ENCODE measurements at places on chromosomes 6 and 20.

DNA sequence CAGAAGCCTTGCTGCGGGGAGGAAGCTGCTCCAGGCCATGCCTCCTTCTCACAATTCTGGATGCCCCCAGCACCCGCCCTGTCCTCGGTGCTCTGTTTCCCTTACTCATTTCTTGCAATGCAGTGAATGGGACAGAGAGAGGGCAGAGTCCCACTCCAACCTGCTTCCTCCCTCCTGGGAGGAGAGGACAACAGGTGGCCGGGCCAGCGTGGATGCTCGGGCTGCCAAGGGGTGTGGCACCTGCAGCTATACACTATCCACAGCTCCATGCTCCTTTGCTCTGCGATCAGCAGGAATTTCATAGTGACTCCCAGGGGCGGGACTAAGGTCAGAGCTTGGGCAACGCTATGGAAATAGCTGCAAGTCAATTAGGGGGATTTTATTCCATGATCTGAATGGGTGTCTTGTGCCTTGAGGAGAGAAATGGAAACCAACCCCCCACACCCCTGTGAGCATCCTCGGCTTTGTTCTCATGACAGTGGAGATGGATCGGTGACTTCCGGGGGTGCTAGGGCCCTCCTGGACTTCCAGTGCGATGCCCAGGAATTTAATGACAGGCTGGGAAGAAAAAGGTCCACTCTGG is 192.5 kb downstream of the MYLK4 start:
- no peak for DNase-seq

DNA sequence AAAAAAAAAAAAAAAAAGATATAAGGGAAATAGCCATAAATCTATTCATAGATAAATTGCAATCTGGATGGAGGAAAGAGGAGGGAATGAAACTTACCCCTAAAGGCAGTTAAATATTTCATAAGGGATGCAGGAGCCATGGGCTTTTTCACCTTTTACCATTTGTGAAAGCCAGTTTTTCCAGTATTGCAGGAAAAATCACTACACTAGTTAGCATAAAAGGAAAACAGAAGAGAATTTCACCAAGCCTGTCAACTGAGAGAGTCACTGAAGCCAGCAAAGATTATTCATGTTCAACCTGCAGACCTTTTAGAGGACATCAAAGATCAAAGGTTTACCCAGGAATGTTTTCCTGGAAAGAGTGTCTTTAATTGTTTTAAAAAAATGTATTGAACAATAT is 969.7 kb downstream of the KIF16B start:
- DNase-seq, result no peak

DNA sequence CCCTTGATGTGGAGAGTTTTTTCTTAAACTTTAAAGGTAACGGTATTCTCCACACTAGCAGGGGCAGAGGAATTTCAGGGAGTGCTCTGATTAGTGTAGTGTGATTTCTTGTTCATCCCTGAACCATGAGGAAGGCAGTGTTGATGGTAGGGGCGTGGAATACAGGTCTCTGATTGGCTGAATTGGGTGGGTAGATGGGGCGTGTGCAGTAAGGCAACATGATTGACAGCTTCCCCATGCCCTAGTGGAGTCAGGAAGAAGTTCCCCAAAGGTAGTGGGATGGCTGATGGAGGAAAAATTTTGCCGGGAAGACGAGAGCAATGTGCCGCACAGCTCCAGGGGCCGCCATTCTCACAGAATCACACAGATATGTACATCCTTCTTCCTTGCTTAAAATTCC is 97.4 kb upstream of the SALL4 start:
- no peak for DNase-seq

DNA sequence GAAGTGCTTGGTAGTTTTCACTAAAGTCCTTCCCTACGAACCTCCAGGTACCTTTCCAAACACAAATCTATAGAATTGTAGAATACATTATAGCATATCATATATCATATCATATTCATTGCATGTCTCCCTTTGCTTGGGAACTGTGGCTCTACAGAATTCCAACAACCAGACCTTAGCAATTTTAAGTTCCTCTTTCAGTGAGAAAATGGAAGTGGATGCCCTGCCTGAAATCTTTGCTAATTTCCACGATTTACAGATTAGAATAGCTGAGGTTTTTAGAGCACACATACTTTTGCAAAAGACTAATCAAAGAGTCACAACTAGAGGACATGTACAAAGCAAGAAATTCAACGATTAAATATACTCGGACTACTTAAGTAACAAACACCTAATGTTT is 78.6 kb downstream of the TNFRSF21 start:
- DNase-seq, result no peak

DNA sequence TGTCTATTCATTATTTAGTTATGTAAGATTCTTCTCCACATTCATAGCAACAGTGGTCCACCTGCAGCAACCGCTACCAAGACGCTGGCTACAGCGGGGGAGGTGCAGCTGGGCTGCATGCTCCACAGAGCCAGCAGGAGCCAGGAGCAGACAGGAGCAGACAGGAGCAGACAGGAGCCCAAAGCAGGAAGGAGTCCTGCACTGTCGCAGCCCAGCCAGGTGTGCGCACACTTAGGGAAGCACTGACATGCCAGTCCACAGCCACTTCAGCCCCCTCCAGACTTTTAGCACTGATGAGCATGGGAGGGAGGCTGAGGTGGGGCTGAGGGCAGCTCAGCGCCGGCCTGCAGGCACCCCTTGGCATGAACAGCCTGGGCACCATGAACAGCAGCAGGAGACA is 19.6 kb downstream of the KIF16B start:
- no peak for DNase-seq

- no peak for DNase-seq
Measured at GRCh38 chr6:127918506-127919427, 17.9 kb upstream of the THEMIS start.

- DNase-seq, result no peak
Measured at GRCh38 chr6:11143394-11144371, 32.2 kb upstream of the ERVFRD-1 start.

DNA sequence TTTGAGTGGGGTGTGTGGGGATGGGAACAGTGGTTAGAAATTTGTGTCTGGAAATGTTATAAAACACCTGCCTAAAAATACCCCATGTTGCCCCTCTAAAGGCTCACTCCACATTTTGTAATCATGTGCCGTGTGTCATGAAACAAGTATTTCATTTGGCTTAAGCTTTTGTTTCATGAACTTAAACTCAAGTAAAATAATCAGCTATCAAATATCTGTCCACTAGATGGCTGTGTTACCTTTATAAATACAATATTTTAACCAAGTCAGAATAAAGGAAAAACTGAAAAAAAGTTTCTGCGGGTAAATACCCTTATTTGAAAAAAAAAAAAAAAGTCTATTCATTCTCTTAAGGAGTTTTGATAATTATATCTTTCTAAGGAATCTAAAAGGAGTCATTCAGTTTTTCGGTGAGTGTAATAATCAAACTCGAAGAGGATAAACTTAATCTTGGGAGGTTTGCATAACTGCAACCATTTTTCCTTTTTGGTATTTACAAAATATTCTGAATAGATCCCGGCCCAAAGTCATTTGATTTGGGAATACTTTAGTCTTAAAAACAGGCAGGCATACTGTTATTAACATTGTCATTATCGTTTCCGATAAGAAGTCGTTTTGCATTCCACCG is 29.9 kb upstream of the MTRF1L start:
- no peak for DNase-seq

- no peak for DNase-seq
Measured at GRCh38 chr6:138160329-138161087, 1.2 kb upstream of the ARFGEF3 start.

DNA sequence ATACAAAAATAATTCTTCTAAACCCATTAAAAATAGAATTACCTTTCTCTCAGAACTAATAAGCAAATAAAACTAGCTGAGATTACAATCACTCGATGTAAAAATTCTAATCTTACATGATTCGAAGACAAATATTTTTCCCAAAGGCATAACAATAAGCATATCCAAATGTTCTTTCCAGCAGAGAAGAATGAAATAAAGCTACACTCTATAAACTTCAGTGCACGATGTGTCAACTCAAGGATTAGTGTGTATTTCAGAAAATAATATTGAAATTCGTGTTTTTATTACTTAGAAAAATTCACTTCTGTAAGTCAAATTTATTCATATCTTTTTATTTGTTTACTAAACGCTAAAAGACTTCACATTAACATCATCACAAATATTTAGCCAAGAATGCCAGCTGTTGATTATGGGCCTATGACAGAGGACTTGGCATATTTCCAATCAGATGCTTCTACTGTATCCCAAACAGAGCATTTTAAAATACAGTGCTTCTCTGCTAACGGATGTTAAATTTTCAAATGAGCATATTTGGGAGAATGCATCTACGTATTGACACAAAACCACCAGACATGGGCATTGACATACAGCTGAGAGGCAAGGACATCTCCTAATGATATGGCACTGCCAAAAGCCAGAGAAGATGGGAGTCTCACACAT is 54.7 kb upstream of the PDE7B start:
- DNase-seq, result no peak

- no peak for DNase-seq
Measured at GRCh38 chr20:19375801-19376200, 163.4 kb downstream of the SLC24A3 start.

DNA sequence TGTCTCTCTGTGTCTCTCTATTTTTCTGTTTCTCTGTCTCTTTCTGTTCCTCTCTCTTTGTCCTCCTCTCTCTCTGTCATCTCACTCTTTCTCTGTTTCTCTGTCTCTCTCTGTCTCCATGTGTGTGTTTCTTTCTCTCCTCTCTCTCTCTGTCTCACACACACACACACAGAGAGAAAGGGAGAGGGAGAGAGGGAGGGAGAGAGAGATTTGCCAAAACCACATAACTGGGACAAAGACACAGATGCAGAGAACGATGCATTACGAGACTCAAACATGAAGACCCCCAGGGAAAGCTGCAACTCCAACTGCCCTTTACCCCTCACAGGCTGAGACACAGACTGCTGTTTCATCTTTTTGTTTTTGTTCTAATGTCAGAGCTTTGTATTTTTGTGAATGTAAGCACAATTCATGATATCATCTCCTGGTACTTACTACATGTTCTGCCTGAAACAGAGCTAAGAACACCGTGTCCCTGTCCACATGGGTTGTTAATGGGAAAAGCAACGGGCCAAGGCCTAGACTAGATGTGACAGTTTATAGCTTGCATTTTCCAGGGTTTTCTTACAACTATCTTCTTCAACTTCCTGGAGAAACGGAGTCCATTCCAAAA is 177.1 kb upstream of the ARID1B start:
- DNase-seq, result no peak

- DNase-seq, result no peak
Measured at GRCh38 chr6:6927521-6928361, 180.0 kb upstream of the RREB1 start.

GRCh38 chr6:31083742-31084354 is 28.5 kb downstream of the C6orf15 start:
- no peak for DNase-seq

- no peak for DNase-seq
Measured at GRCh38 chr6:116072368-116072767, 11.7 kb upstream of the FRK start.
